Stimulated activated CD4-positive, alpha-beta T cell treated with anti-CD3 and anti-CD28 coated beads, Interleukin-1b, Interleukin-23, amount 100 ng/mL, for 1 hour (primary cell): ENCODE measurements at places on chromosomes 3 and 15.

DNA sequence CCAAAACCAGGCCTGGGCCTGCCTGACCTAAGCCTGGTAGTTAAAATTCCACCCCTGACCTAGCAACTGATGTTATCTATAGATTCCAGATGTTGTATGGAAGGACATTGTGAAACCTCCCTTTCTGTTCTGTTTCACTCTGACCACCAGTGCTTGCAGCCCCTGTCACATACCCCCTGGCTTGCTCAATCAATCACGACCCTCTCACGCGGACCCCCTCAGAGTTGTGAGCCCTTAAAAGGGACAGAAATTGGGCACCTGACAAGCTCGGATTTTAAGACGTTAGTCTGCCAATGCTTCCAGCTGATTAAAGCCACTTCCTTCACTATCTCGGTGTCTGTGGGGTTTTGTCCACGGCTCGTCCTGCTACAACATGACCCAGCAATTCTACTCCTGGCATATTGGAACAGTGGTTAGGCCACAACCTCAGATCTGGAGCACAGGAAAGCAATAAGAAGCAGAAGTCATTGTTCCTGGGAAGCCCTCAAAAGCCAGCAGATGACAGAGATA is 36.7 kb upstream of the LHFPL4 start:
- DNase-seq = no peak

- DNase-seq = no peak
Observed at GRCh38 chr3:115937054-115937453, 313.7 kb downstream of the GAP43 start.

DNA sequence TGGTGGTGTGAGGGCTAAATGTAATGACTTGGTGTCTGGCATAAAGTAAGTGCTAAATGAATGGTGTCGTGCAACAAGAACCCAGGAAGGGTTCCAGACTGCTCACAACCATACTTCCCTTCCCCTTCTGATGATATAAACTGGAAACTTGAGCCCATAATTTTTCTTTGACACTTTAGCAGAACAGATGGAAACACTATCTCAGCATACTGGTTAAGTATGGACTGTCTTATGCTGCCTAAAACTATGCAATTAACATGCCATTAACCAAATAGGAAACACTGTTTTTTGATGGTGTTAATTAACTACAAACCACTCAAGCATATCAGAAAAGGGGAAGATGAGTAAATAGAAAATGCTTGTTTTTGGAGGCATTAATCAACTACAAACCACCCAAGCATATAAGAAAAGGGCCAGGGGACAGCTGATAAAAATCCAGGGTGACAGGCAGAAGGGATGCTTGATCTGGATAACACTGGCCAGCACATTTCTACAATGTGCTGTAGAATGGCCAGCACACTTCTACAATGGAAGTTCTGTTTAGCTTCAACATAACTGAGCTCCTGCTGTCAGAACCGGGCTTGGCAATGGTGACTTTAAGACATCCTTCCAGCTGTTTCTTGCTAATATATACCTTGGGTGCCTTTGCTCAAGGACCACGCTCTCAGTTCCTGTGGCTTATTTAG is 85.5 kb upstream of the FAM3D start:
- DNase-seq = no peak

- DNase-seq = no peak
Observed at GRCh38 chr3:53659996-53660395, 165.6 kb downstream of the CACNA1D start.

DNA sequence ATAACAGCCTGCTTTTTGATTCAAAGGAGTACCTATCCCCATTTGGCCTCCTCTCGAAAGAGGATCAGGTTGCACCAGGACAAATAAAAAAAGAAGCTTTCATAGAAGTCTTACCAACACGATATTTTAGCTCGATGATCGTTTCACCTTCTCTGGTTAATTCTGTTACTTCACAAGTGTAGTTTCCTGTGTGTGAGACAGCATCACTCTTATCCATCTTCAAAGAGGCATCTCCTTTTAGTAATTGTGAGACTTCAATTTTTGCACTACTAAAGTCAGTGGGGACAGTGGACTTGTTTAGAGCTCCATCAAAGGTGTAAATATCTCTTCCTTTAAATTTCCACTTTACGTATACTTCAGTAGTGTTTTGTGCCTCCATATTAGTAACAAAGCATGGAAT is 11.0 kb downstream of the CD47 start:
- DNase-seq = no peak

GRCh38 chr3:133644768-133645167 is 17.0 kb downstream of the TOPBP1 start:
- DNase-seq = no peak

DNA sequence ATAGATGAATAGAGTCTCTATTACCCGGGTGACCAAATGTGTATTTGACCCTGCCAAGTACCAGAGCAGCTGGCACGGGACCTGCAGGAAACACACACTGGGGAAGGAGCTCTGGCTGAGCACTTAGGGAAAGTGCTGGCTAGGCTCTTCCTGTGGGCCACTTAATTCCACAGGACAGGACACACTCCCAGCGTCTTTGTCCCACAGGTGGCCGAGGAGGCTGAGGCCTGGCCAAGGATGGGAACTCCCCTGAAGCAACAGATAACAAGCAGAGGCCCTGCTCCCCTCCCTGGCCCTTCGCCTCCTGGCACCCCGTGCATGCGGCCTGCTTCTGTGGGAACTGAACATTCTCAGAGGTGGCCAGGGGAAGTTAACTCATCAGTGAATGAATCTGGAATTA is 180.8 kb downstream of the ATP10A start:
- no peak for DNase-seq

DNA sequence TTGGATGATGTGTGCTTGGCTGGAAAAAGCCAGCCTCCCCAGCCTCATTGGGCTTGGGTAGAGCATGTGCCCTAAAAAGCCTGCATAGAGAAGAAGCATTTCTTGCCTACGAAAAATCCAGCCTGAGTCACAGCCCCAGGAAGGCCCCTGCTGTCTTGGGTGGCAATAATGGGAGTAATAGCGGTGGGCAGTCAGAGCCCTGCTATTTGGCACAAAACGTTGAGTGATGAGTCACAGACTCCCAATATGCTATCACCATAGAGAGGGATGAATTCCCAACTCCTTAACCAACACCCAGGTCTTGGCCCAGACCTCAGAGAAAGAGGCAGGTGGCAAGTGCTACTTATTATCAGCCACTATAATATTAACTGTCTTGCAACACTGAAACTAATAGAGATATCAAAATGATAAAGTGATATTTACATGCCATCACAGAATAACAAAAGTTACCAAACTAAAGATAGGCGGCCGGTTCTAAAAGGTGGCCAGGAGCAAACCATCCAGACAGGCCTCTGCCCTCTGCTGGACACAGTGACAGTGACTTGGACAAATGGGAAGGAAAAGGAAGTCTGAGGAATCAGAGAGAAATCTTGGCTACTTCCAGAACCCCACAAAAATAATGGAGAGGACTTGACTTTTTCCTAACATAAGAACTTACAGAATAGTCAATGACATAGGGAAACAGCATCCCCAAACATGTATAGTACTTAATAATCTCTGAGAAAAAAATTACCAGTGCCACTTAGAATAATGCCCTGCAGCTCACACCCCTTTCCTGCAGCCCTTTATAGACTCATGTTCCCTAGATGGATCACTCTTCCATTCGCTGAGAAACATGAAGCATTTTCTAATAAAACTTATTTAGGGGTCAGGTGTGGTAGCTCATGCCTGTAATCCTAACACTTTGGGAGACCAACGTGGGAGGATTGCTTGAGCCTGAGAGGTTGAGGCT is 51.9 kb upstream of the MUC13 start:
- DNase-seq = no peak

DNA sequence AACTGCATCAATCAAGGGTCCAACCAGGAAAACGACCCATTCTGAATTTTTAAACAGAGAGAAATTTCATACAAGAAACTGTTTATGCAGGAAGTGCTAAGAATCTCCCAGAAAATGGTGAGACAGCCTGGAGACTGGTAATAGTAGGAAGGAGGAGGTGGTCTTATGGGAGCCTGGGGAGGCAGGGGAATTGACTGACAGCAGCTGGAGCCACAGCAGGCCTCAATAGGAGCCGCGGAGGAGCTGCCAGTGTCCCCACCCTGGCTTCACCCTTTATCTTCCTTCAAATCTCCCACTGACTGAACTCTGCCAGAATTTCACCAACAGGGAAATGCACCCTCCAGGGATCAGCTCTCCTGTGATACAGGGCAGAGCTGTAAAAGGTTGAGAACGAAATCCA is 7.5 kb upstream of the C3orf80 start:
- DNase-seq = no peak

DNA sequence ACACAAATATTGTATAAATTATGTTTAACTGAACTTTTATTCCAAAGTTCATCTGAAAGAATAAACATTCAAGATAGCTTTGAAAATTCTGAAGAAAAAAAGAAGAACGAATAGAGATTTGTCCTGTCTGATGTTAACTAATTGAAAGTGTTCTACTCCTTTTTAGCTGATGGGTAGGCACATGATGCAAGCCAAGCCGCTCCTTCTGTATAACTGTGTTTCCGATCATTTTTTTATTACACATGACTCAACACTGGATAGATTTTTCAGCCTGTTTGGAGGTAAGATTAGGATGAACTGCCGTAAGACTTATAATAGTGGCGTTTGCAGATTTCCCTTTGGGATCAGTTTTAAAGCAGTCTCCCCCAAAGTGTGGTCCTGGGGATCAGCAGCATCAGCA is 19.0 kb downstream of the NSUN3 start:
- no peak for DNase-seq

- DNase-seq = no peak
Observed at GRCh38 chr3:193822492-193823212, 229.6 kb downstream of the OPA1 start.

DNA sequence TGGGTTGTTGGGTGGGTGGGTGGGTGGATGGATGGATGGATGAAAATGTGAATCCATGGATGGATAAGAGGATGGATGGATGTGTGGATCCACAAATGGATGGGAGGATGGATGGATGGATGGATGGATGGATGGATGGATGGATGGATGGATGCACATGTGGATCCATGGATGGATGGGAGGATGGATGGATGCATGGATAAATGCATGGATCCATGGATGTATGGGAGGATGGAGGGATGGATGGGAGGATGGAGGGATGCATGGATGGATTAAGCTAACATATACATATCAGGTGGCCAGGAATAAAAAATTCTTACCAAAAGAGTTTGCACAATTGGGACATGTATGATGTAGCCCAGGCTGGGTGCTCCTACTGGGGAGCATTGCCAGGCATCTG is 195.3 kb downstream of the FEZF2 start:
- no peak for DNase-seq

DNA sequence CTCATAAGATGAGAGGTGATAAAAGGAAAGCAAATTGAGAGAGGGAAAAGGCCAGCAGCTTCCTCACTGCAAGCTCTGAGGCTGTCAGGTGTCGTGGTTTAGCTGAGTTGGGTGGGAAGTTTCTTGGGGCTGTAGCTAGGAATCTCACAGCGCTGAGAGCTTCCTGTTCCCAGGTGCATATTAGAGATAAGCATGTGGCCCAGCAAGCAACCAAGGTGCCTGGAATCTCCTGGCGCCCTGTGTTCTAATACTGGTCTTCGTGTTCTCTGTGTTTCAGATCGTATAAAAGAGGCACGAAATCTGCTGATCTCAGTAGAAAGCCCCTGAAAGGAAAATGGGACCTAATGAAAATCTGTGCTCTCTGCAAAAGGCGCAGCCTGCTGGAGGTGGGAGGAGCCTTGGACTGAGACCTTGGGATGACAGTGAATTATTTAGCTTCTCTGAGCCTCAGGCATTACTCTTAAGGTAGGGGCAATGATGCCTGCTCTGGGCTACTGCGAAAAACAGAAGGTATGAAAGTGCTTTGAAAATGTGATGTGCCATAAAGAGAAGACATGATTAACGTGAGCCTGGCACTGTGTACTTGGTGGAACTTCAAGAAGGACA is 499.9 kb downstream of the TBL1XR1 start:
- no peak for DNase-seq
